ENCODE measurements at places on chromosomes 16 and 17.

GRCh38 chr16:72921620-72922019 lies 126.3 kb downstream of the ZFHX3 start:
- DNase-seq, result no peak

DNA sequence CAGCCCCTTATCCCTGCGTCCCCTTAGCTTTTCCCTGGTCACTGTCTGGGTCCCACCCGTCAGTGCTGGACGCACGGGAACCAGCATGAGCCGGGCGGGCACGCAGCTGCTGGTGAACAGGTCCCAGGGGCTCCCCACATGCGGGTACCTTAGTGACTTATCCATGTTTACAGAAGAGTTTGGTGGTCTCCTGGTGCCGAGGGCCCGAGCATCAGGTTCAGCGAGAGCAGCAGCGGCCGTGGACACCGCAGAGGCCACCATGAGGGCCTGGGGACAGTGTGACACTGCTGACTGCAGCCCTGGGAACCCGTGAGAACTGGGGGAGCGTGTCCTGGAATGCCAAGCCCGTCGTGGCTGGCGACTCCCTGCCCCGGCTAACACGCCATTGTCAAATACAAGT lies 6.5 kb downstream of the CD7 start:
- DNase-seq, result no peak

DNA sequence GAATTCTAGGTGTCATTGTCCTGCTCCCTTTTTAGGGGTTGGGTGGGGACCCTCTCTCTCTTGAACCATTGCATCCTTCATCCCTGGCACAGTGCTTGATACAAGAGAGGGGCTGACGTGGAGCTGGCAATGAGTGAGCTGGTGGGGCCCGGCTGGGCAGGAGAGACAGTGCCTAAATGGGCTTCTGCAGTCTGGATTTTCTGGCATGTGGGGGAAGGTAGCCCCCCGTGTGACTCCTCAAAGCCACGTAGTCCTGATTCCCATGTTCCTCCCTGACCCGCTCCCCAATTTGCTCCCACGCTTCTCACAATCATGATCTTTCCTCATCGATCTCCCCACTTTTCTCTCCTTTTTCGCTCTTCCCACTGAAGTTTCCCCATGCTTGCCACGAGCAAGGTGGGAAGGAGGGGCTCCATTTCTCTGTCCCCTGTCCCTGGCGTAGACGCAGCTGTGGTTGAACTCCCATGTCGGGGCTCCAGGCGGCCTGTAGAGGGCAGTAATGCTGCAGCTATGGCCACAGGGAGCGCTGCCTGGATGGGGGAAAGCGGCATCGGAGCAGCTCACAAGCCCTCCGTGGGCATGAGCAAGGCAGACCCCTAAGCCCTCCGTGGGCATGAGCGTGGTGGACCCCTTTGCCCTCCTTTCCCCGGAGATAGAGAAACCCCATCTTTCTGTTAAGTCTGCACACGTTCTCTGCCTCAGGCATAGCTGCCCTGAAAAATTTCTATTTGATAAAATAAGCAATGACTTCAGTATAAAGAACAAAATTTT lies 47.5 kb downstream of the HAPSTR1 start:
- DNase-seq, result peak; percentile 50

GRCh38 chr16:75289189-75289588 lies 37.8 kb upstream of the BCAR1 start:
- DNase-seq, result peak; percentile 58

- no peak for DNase-seq
Observed at GRCh38 chr17:66339561-66339960, 37.1 kb downstream of the PRKCA start.

- no peak for DNase-seq
Observed at GRCh38 chr16:27244363-27244755, 24.2 kb downstream of the NSMCE1 start.

DNA sequence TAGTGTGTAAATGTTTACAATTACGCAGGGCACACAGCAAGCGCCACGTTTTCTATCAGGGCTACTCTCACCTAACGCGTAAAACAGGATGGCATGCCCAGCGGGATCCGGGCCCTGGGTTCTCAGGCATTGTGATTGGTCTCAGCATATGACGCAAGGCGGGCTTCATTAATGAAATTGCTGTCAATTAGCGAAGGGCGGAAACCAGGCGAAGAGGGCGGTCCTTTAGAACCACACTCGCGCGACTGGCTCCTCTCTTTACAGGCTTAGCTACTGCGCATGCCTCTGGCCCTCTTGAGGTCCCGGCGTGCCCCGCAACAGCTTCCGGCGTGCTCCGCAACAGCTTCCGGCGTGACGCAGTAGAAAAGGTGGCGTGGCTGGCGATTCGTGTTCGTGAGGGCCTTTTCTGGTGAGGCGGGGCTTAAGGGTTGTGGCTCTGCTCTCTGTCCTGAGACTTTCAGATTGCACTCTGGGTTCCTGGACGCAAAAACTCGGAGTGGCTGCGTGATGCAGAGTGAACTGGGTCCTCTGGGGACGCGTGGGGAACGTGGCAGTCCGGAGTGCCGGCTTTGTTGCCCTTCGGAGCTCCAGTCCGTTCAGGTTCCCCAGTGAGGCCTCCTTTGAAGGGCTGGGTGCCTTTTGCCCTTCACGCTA lies 9.2 kb downstream of the OR2C1 start:
- peak; percentile 94 for DNase-seq

DNA sequence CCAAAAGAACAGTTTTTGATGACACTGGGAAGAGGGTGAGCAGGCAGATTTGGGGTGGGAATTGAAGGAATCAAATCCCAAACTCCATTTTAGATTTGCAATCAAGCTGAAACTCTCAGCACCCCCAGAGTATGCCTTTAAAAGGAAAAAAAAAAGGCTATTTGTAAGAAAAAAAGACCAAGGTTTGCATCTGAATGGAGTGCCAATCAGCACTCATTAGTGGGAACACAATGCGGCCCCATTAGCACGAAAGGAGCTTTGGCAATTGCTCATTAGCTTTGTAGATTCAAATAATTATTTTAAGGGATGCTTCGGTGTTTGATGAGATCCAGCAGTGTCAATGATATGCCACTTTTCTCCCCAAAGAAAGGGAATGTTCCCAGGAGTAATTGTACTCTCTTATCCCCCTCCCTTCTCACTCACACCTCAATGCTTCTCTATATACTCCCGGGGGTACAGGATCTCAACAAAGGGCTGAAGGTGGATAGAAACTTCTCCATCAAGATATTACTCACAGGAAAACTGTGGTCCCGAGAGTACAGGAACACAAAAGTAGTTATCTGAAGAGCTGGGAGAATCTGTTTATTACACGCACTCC lies 32.2 kb downstream of the CHP2 start:
- DNase-seq, result no peak

GRCh38 chr17:3907483-3908216 lies 8.6 kb downstream of the P2RX1 start:
- DNase-seq, result no peak

GRCh38 chr17:50238601-50239280 lies 35.5 kb upstream of the TMEM92 start:
- peak; percentile 6 for DNase-seq

- peak; percentile 69 for DNase-seq
Observed at GRCh38 chr16:83615141-83615952, 192.4 kb upstream of the HSBP1 start.

DNA sequence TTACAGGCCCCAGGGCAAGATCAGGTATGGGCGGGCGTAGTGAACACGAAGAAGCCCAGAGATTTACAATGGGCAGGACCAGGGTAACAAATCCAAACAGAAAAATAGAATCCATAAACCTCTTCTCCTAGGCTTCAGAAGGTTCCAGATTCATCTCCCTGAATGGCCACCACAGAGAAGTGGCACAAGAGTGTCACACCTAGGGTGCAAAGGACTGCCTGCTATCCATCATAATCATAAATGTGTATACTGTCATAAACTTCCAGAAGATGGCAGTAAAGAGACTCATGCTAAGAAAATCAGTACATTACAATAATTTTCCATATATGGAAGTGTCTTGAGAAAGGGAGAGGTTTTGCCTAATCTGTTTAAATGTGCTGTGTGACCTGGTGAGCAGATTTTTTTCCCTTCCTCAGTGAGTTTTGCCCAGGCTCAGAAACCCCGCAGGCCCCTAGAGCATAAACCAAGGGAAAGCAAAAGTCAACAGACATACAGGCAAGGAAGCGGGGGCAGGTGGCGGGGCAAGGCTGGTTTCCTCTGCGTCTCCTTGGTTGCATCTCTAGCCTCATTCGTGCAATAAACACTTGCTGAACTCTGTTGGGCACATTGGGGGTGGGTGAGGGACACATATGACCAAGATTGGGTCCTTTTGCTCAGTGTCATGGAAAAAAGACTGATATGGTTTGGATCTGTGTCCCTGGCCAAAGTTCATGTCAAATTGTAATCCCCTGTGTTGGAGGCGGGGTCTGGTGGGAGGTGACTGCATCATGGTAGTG lies 92.0 kb upstream of the CDH5 start:
- DNase-seq, result peak; percentile 71

All from HCEC 1CT (cell line).